ENCODE measurements at places on chromosomes 11 and 22.

GRCh38 chr11:114088836-114089235, 29.3 kb downstream of the ZBTB16 start:
- no peak overlapping the region for H3K4me3 ChIP-seq
- H3K27ac ChIP-seq: peak overlapping the region; percentile 15
- peaks cover 10% of the 10 kb centered on the region for H3K36me3 ChIP-seq
- DNase-seq: no peak
- peaks cover 96% of the 10 kb centered on the region for H3K4me1 ChIP-seq

DNA sequence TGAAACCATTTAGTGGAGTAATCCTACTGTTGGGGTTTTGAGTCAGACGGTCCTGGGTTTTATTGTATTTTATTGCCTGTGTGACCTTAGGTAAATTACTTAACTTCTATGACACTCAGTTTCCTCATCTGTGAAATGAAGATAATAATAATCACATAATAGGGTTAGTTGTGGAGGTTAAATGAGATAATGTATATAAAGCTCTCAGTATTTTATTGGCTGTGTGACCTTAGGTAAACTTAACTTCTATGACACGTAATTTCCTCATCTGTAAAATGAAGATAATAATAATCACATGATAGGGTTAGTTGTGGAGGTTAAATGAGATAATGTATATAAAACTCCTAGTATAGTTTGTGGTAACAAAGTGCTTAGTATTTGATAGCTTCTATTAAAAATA, 13.2 kb downstream of the BARX2 start:
- H3K4me1 ChIP-seq: peaks cover 6% of the 10 kb centered on the region
- H3K4me3 ChIP-seq: no peak overlapping the region
- no peaks in the 10 kb centered on the region for H3K36me3 ChIP-seq
- no peak for DNase-seq

DNA sequence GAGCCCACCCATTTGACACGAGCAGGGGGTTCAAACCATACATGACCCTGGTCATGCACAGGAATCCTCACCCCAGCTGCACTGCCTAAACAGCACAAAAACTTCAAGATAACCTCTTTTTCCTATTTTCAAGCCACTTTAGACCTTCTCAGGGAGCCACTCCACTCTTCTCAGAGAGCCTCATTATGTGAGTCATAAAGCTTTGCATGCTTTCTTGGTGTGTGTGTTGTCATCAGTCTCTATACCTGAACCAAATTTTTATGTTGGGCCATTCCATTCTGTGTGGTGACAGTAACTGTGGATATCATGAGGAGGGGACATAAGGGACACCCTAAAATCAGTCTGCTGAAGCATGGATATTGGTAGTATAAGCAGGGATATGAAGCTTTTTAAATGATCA, 769.5 kb upstream of the API5 start:
- H3K27ac ChIP-seq: no peak overlapping the region
- H3K4me3 ChIP-seq: no peak overlapping the region
- H3K36me3 ChIP-seq: no peaks in the 10 kb centered on the region
- DNase-seq: no peak
- H3K27me3 ChIP-seq: no peaks in the 10 kb centered on the region

DNA sequence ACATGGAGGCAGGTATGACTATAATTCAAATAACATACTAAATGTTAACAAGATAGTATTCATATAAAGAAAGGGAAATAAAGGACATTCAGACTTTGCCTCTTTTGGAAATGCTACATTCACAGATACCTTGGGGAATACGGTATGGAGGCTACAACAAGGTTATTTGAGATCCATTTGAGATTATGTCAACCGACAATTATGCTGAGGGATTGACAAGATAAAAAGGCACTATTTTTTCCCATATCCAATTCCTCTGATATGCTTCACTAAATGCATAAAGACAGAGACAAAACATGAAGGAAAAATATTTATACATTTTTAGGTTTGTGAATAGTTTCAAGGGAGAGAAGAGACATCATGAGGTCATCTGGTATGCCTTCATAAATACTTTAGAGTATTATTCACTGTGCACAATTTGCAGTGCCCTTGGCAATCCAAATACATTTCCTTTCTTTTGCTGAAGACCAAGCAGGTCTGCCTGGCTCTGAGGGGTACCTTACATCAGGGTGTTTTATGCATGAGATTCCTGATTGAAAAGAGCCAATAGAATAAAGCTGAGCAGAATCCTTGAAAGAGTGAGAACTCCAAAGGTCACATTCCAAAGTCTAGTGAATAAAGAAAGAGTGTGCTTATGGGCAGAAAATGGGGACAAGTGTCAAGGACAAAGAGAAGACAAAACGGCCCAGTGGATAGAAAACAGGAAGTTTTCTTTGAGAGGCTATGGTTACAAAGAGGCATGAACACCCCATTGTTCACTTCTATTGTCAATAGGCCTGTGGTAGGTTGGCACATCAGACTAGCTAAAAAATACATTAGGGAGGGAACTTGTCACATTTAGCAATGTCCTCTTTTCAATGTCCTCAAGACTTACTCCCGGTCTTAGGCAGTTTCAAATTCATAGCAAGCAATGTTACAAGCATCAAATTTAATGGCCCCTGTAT, 455.8 kb downstream of the LRRC4C start:
- H3K4me1 ChIP-seq: peaks cover 38% of the 10 kb centered on the region
- no peak overlapping the region for H3K27ac ChIP-seq
- peaks cover 6% of the 10 kb centered on the region for H3K36me3 ChIP-seq
- no peaks in the 10 kb centered on the region for H3K27me3 ChIP-seq

DNA sequence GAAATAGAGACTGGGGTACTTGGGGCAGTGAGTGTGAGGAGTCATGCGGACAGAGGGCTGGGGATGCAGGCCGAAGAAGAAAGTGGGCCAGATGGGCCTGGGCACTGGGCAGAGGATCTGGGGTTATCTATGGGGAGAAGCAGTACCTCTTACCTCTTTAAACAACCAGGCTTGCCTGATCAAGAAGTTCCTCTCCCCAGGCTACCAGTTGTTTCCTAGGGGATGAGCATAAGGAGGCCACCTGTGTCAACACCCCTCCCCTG, 98.4 kb upstream of the PITPNB start:
- no peaks in the 10 kb centered on the region for H3K36me3 ChIP-seq
- H3K27me3 ChIP-seq: no peaks in the 10 kb centered on the region
- DNase-seq: no peak
- H3K4me1 ChIP-seq: peaks cover 54% of the 10 kb centered on the region
- H3K4me3 ChIP-seq: no peak overlapping the region

Measured in neural crest cell (in vitro differentiated cells).